ENCODE measurements at places on chromosomes 16 and 17.
A peak's percentile ranks its signal among the peaks of the same experiment; 100 is the strongest.

GRCh38 chr17:44995436-44996001 lies 27.4 kb upstream of the C1QL1 start:
- no peak for DNase-seq

DNA sequence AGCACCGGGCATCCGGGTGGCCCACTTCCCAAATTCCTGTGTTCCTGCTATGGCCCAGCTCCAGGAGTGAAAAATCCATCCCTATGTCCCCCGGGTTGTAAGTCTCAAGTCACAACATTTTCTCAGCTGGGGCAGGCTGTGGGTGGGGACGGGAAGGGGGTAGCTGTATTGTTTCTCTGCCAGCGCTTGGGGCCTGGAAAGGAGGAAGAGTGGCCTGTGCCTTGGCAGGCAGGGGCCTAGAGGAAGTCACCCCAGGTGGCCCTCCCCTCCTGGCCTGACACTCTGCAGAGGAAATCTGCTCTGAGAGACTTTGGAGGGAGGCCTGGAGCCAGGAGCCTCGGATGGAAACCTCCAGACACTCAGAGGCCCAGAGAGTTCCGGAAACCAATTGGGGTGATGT lies 10.6 kb upstream of the SCN4A start:
- DNase-seq: no peak

GRCh38 chr16:71467810-71468209 lies 5.8 kb upstream of the ZNF23 start:
- DNase-seq: peak; percentile 11

GRCh38 chr17:29613352-29613837 lies 9.3 kb downstream of the CORO6 start:
- peak; percentile 91 for DNase-seq

DNA sequence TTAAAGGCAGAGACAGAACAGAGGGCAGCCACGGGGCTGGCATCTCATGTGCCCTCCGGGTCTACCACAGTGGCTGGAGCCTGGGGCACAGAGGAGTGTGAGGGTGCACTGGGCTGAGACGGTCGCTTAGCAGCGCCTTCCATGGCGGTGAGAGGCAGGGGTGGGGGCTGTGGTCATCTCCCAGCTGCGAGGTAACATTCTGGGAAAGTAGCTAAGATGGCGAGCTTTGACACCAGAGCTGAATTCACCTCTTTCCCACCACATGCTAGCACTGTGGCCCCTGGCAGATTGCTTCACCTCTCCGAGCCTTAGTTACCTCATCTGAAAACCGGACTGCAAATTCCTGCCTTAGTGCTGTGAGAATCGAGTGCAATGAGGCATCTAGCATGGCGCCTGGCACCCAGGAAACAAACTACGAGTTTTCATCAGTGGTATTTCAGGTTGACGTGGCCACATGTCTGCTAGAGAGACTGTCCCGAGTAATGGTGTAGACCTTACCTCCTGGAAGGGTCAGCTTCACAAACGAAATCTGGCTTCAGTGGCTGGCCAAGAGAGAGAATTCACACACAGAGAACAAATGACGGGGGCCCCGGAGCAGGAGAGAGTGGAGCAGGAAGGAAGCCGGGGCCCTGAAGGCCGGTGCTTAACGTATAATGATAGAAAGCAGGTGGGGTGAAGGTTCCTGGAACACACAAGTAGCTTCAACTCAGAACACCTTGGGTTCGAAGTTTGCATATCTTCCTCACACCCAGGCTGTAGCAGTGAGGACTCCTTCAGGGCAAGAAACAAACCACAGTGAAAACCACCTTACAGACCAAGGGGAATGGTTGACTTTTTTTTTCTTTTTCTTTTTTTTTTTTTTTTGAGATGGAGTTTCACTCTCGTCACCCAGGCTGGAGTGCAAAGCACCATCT lies 63.9 kb upstream of the RPH3AL start:
- peak; percentile 58 for DNase-seq

- DNase-seq: no peak
Measured at GRCh38 chr17:73309727-73310596, 1.8 kb downstream of the CDC42EP4 start.

DNA sequence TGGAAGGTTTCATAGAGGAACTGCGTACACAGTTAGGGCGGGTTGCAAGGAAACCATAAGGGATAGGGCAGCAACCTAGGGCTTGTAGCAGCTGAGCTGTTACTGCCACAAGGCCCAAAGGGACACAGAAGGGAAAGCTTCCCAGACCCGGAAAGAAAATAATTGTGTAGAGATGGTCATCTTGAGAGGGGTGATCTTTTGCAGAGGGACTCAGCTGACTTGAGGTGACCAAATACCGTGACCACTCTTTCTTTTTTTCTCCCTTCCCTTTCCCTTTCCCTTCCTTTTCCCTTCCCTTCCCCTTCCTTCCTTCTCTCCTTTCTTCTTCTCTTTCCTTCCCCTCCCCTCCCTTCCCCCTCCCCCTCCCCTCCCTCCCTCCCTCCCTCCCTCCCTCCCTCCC lies 8.5 kb upstream of the CREBBP start:
- DNase-seq: no peak

DNA sequence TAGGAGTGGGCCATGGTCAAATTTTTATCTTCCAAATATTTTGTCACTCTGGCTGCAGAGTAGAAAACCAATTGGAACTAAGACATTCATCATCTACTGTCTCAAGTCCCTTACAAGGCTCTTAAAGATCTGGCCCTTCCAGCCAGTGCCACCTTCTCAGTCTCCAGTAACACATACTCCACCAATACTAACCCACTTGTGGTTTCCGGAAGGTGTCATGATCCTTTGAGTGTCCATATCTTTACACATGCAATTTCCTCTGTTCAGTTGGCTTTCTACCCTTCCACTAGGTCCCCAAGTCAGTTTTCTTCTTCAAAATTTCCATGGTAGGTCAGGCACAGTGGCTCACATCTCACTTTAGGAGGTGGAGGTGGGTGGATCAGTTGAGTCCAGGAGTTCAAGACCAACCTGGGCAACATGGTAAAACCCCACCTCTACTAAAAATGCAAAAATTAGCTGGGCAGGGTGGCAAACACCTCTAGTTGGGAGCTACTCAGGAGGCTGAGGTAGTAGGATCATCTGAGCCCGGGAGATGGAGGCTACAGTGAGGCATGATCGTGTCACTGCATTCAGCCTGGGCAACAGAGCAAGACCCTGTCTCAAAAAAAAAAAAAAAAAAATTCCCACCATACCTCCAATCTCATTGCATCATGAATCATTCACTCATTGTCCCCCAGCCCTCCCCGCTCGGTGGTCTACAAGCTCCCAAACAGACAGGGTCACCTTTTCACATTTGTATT lies 6.0 kb upstream of the GRB2 start:
- DNase-seq: no peak

DNA sequence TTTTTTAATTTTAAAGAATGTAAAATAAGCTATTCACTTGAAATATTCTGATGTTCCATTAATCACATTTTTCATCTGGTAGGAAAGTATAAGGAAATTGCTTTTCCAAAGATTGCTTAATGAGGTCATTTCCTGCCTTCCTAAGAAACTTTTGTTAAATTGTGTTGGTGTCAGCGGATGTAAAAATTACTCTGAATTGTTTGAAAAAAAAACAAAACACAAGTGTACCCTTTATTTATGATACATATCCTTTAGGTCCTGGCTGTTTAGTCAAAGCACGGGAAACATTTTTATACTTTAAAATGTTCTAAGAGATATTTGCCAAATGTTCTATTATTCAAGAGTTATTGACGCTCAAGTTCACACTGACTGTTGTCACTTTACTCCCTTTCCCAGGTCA lies 1357.4 kb upstream of the GOT2 start:
- DNase-seq: no peak

GRCh38 chr17:55720919-55721836 lies 1.5 kb downstream of the TMEM100 start:
- DNase-seq: no peak

GRCh38 chr16:23917621-23918020 lies 81.8 kb downstream of the PRKCB start:
- DNase-seq: no peak

GRCh38 chr16:1002399-1003166 lies 21.0 kb downstream of the SOX8 start:
- no peak for DNase-seq

GRCh38 chr16:80288616-80289015 lies 252.2 kb upstream of the DYNLRB2 start:
- DNase-seq: no peak

- no peak for DNase-seq
Measured at GRCh38 chr16:22323173-22323958, 26.2 kb downstream of the POLR3E start.

DNA sequence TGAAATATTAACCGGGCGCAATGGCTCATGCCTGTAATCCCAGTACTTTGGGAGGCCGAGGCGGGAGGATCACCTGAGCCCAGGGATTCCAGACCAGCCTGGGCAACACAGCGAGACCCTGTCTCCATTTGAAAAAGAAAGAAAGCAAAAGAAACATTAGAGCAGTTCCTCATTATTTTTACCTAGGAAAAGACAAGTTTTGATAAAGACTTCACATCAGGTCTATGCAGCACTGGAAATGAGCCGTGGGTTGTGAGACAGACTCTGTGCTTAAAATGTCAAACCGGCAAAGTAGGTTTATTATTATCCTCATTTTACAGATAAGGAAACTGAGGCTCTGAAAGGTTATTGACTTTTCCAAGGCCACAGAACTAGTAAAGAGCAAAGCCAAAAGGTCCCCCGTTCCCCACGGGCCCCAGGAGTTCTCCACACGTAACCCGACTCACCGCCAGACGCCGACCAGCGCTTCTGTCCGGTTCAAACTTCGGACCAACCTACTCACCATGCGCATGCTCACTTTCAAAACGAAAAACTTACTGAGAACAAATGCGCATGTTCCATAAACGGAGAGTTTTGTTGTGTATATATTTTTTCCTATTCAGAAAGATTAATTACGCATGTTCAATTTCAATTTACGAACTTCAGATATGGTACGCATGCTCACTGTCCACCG lies 356 bp downstream of the TUBD1 start:
- no peak for DNase-seq

GRCh38 chr17:71872843-71873485 lies 247.9 kb upstream of the SOX9 start:
- no peak for DNase-seq

DNA sequence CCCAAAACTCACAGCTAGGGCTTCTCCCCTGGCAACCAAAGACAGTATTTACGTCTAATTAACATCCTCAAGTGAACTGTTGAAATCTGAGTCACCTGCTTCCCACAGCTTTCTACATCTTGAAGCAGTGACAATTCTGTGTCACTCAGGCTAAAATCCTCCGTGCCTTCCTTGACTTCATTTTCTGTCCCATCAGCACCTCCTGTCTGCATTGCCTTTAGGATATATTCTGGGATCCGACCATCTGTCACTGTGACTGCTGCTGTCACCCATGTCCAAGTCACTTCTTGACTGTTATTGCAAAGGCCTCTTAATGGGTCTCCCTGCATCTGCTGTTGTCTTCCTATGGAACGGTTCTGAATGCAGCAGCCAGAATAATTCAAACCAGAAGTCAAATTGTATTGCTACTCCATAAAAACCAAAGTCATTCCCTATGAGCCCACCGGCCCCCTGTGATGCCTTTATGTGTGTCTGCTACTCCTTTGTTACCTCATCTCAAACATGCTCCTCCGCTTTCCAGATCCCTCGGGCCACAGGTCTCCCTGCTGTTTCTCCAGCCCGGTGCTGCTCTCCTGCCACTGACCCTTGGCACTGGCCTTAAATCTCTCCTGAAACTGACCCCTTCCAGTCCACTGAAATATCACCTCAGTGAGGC lies 56.9 kb downstream of the WWP2 start:
- DNase-seq: no peak

DNA sequence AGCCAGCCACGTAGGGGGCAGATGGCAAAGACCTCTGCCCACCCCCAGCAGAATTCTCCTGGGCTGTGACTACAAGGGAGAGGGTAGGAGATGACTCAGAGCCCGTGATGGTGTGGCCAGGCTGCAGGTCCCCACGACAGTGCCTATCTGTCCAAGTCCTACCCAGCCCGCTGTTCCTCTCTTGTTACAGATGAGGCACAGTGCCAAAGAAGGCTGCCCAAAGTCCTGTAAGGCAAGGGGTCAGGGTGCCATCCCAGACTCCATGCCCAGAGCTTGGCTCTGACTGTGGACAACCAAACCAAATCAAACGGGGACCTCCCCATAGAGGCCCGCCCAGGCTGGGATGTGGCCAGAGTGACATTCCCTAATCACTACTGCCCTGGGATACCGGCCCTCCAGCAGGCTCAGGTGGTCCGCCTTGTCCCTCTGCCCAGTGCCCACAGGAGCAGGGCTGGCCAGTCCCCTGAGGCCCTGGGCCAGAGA lies 12.6 kb upstream of the BCAR1 start:
- no peak for DNase-seq

GRCh38 chr17:32882734-32883133 lies 5.8 kb upstream of the MYO1D start:
- DNase-seq: no peak

GRCh38 chr17:79400989-79401703 lies 209.7 kb downstream of the RBFOX3 start:
- peak; percentile 66 for DNase-seq

DNA sequence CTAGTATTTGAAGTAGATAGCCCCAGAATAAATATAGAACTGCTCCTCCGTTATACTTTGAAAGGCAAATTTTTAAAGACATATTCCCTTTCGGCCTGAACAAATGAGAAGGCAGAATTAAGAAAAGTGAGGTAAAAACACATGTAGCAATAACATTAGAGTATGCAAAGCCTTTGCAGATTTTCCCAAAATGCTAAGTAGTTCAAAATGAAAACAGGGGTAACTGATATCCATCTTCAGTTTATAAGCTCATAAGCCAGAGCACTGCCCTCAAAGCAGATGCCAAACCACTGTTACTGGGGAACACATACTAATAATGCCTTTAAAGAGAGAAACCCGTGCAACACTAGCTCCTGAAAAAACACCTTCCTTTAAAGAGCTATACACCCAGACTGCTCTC lies 51.3 kb upstream of the CLEC18B start:
- no peak for DNase-seq

DNA sequence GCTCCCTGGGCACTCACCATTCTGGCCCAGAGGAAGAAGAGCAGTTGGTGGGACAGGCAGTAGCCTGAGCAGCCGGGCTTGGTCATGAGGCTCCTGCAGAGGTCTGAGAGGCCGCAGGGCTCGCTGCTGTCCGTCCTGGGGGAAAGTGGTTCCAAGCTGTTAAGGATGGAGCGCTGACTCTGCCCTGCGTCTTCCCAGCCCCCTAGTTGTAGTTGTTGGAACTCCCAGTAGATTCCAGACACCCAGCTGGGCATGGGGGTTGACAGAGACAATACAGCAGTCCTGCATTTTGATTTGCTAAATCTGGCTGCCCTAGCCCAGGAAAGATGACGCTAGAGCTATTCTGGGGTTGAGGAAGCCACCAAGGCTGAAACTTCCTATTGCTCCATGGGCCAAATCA lies 7.3 kb downstream of the C16orf89 start:
- no peak for DNase-seq

All from activated T-helper 2 cell treated with anti-CD3 and anti-CD28 coated beads, Interferon-gamma antibody, Interleukin-2, Interleukin-4, amounts not matched to agents 10 μg/mL and 5 μg/mL and 100 μg/mL, durations not matched to agents 14 hours and 24 hours and 36 hours (primary cell).